ENCODE measurements at places on chromosomes 1 and 21.

GRCh38 chr1:69765951-69766350, 198.2 kb downstream of the LRRC7 start:
- H3K27ac ChIP-seq, result no peak overlapping the region
- no peak for DNase-seq
- no peaks in the 10 kb centered on the region for H3K36me3 ChIP-seq

DNA sequence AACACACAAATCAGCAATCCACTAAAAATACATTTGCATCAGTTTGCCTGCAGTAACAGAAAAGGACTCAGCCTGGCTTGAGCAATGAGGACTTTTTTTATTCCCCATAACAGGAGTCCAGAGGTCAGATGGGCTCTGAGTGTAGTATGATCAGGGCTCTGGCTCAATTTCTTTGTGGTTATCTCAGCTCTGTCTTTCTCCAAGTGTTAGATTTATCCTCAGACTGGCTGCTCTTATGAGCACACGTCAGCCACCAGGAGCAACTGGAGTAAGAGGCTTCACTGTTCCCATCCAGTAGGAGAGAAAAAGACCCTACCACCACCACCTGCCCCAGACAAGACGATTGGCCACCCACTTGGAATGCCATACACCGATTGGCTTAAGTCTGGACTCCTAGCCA, 36.2 kb upstream of the KLHDC7A start:
- H3K4me1 ChIP-seq, result no peaks in the 10 kb centered on the region
- H3K36me3 ChIP-seq, result no peaks in the 10 kb centered on the region
- no peaks in the 10 kb centered on the region for H3K27me3 ChIP-seq
- no peak overlapping the region for H3K27ac ChIP-seq
- H3K4me3 ChIP-seq, result no peak overlapping the region

GRCh38 chr1:22533244-22533895, 29.9 kb upstream of the EPHA8 start:
- no peaks in the 10 kb centered on the region for H3K4me1 ChIP-seq
- no peak overlapping the region for H3K4me3 ChIP-seq
- no peak for DNase-seq
- no peaks in the 10 kb centered on the region for H3K27me3 ChIP-seq
- no peak overlapping the region for H3K27ac ChIP-seq

GRCh38 chr1:116067566-116067890, 43.7 kb upstream of the MAB21L3 start:
- no peaks in the 10 kb centered on the region for H3K36me3 ChIP-seq
- no peaks in the 10 kb centered on the region for H3K27me3 ChIP-seq
- no peak for DNase-seq
- H3K4me3 ChIP-seq, result no peak overlapping the region

- peak within 1 kb of the TSS; percentile 72 for H3K4me3 ChIP-seq
- H3K36me3 ChIP-seq, result no peaks in the 10 kb centered on the region
- peak; percentile 39 for DNase-seq
- no peak within 1 kb of the TSS for H3K27ac ChIP-seq
- peaks cover 3% of the 10 kb centered on the region for H3K4me1 ChIP-seq
Measured at GRCh38 chr1:220748089-220748934, at the start of gene MTARC2. Gene MTARC2, plus strand, starts transcription at chr1:220748322. Its CDS starts 210 bp downstream, at chr1:220748532.

GRCh38 chr1:237507005-237507404, 383.7 kb downstream of the ZP4 start:
- no peaks in the 10 kb centered on the region for H3K4me1 ChIP-seq
- H3K4me3 ChIP-seq, result no peak overlapping the region
- no peaks in the 10 kb centered on the region for H3K36me3 ChIP-seq

GRCh38 chr1:39130325-39130724, 74.2 kb upstream of the MACF1 start:
- H3K27ac ChIP-seq, result peak overlapping the region; percentile 15
- no peak for DNase-seq
- no peaks in the 10 kb centered on the region for H3K27me3 ChIP-seq
- H3K4me1 ChIP-seq, result peaks cover 46% of the 10 kb centered on the region

All from neuronal stem cell (in vitro differentiated cells).